Fibroblast of lung (primary cell): ENCODE measurements at places on chromosomes 1 and 21. TPM values are rescaled to one million over a fixed set of nuclear protein-coding genes. Genes with fewer than 3 reads are reported as not detected.

The UBXN11 gene
- 6.5 and 7.1 TPM in 2 replicates for polyA plus RNA-seq

The IVL gene
- 0.10 and 0.34 TPM in 2 replicates for polyA plus RNA-seq

The COL8A2 gene
- polyA plus RNA-seq = 2.9 and 5.2 TPM in 2 replicates

The CD164L2 gene
- not detected in 2 replicates for polyA plus RNA-seq

The WNT4 gene
- not detected in 2 replicates for polyA plus RNA-seq

The TPTE gene
- not detected in 2 replicates for polyA plus RNA-seq

DNA sequence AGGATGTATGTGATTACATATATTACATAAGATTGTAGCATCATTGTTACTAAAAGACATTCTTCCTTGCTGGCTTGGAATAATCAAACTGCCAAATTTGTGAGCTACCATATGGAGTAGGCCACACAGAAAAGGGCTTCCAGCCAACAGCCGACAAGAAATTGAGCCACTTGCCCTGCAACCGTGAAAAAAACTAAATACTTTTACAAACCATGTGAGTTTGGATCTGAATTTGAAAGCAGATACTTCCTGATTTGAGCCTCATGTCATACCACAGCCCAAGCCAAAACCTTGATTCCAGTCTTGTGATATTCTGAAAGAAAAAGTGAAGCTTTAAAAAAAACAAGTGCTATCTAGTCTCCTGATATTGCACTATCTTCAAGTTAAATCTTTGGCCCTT is 55.6 kb upstream of the PRMT6 start:
- H3K27me3 ChIP-seq = no peaks in the 10 kb centered on the region
- H3K27ac ChIP-seq = no peak overlapping the region
- no peaks in the 10 kb centered on the region for H3K36me3 ChIP-seq

DNA sequence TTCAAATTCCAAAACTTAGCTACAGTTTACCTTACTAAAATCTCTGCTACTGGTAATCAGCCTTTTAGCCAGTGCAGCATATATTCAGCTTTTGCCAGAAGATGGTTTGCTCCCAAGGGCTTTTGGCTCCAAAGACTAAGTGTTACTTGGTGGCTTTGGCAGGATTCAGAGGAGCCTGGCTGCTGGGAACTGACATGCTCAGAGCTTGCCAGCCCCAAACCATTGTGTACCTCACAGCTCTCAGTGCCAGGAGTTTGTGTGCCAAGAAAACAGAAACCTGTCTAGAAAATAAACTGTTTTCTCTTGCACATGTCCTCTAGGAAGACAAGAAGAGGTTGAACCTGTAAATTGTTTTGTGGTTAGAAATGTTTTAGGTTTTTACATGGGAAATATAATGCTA is 315.9 kb downstream of the ST6GALNAC3 start:
- no peaks in the 10 kb centered on the region for H3K4me1 ChIP-seq
- no peaks in the 10 kb centered on the region for H3K27me3 ChIP-seq
- H3K4me3 ChIP-seq = no peak overlapping the region

DNA sequence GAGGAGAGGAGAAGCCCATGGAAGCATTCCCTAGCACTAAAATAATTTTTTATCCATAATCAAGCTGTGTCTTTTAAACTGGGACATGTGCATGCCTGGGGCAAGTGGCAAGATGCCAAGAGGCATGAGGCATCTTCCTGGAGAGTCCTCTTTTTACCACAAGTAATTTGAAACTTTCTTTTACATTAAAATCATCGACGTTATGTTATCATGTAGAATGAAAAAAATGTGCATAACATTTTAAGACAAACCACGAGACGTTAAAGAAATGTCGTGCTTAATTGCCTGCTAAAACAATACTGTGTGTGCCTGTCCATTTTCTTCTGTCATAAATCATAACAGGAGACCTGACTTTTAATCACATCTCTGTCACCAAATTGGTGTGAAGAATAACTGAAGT is 1.5 kb downstream of the STYXL2 start:
- H3K27ac ChIP-seq = no peak overlapping the region
- peak; percentile 74 for DNase-seq
- no peaks in the 10 kb centered on the region for H3K4me1 ChIP-seq
- H3K4me3 ChIP-seq = no peak overlapping the region
- no peaks in the 10 kb centered on the region for H3K27me3 ChIP-seq
- no peaks in the 10 kb centered on the region for H3K36me3 ChIP-seq

GRCh38 chr1:30242722-30243457 is 480.5 kb downstream of the MATN1 start:
- H3K27me3 ChIP-seq = no peaks in the 10 kb centered on the region
- no peak overlapping the region for H3K27ac ChIP-seq
- H3K36me3 ChIP-seq = no peaks in the 10 kb centered on the region
- no peaks in the 10 kb centered on the region for H3K4me1 ChIP-seq
- no peak for DNase-seq

GRCh38 chr1:210151052-210151672 is 81.4 kb upstream of the SERTAD4 start:
- H3K4me3 ChIP-seq = no peak overlapping the region
- DNase-seq = no peak
- no peaks in the 10 kb centered on the region for H3K36me3 ChIP-seq
- no peak overlapping the region for H3K27ac ChIP-seq
- no peaks in the 10 kb centered on the region for H3K27me3 ChIP-seq

DNA sequence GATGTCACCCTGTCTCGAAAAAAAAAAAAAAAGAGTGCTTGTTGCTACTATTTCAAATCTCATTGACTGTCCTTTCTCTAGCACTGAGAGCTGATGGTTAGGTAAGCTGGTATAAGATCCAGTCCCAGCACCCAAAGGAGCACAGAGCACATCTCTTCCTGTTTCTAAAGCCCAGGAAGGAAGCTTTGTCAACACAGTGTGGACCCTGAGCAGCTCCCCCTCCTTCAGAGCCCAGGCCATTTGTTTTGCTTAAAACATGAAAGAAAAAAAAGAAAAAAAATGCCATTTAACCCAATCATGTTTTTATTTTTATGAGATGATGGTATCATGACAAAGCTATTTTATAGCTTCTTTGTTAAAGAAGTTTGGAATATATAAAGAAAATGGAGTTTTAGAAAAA is 184.1 kb upstream of the DUSP10 start:
- no peaks in the 10 kb centered on the region for H3K4me1 ChIP-seq
- no peaks in the 10 kb centered on the region for H3K27me3 ChIP-seq
- no peak for DNase-seq
- H3K4me3 ChIP-seq = no peak overlapping the region
- no peaks in the 10 kb centered on the region for H3K36me3 ChIP-seq
- H3K27ac ChIP-seq = no peak overlapping the region

GRCh38 chr1:24236789-24237371 is 49.8 kb upstream of the IFNLR1 start:
- peak; percentile 78 for DNase-seq
- peaks cover 2% of the 10 kb centered on the region for H3K27me3 ChIP-seq
- no peaks in the 10 kb centered on the region for H3K4me1 ChIP-seq
- H3K4me3 ChIP-seq = no peak overlapping the region

- no peak overlapping the region for H3K4me3 ChIP-seq
- H3K27ac ChIP-seq = no peak overlapping the region
- no peaks in the 10 kb centered on the region for H3K4me1 ChIP-seq
- H3K27me3 ChIP-seq = no peaks in the 10 kb centered on the region
- H3K36me3 ChIP-seq = peaks cover 6% of the 10 kb centered on the region
- no peak for DNase-seq
These were observed 6.9 kb downstream of the ZNF691 start for GRCh38 chr1:42853116-42853884.

DNA sequence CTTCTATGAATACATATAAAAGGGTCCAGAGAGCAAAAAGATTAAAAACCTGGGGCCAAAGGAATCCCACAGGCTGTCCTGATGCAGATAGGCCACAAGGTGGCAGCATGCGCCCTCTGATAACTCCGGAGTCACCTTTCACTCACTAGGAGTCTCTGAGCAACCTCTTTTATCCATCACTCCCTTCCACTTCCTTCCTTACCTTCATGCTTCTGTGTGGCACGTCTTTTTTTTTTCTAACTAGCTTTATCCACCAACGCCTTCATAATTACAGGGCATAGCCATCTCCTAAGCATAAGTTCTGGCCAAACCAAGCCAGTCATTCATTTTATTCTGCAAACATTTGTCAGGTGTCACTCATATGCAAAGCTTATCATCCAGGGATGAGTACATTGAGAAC is 3.9 kb upstream of the PGLYRP4 start:
- no peak overlapping the region for H3K27ac ChIP-seq
- H3K4me3 ChIP-seq = no peak overlapping the region
- H3K36me3 ChIP-seq = no peaks in the 10 kb centered on the region
- no peaks in the 10 kb centered on the region for H3K4me1 ChIP-seq
- DNase-seq = peak; percentile 73

DNA sequence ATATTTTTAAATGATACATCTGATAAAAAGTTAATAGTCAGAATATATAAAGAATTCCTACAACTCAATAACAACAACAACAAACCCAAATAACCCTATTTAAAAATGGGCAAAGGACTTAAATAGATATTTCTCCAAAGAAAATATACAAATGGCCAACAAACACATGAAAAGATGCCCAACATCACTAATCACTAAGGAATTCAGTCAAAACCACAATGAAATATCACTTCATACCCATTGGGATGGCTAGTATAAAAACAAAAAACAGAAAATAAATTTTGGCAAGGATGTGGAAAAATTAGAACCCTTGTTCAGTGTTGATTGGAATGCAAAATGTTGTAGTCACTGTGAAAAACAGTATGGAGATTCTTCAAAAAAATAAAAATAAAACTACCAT is 184.8 kb upstream of the RAB4A start:
- H3K4me3 ChIP-seq = no peak overlapping the region
- no peaks in the 10 kb centered on the region for H3K36me3 ChIP-seq
- DNase-seq = no peak
- no peaks in the 10 kb centered on the region for H3K27me3 ChIP-seq

GRCh38 chr1:28045777-28046176 is 42.6 kb downstream of the EYA3 start:
- H3K36me3 ChIP-seq = no peaks in the 10 kb centered on the region
- no peaks in the 10 kb centered on the region for H3K4me1 ChIP-seq
- no peak overlapping the region for H3K27ac ChIP-seq
- no peaks in the 10 kb centered on the region for H3K27me3 ChIP-seq
- no peak overlapping the region for H3K4me3 ChIP-seq
- DNase-seq = no peak

DNA sequence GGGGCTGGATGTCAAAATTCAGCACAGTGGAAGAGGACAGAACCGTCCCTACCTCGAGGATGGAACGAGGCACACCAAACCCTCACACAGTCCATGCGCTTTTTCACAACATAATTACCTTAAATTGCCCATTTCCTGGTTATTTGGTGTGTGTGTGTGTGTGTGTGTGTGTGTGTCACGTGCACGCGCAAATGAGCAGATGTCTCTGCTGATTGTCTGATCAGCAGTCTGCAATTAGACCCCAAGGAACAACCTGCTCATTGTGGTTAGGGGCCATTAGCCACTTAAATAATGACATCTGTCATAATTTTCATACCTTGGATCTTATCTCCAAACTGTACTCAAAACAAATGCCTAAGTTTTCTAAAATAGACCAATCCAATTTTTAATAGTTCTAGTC is 23.2 kb downstream of the AVPR1B start:
- peaks cover 16% of the 10 kb centered on the region for H3K27me3 ChIP-seq
- no peak overlapping the region for H3K4me3 ChIP-seq
- H3K4me1 ChIP-seq = no peaks in the 10 kb centered on the region
- no peak for DNase-seq
- no peak overlapping the region for H3K27ac ChIP-seq

DNA sequence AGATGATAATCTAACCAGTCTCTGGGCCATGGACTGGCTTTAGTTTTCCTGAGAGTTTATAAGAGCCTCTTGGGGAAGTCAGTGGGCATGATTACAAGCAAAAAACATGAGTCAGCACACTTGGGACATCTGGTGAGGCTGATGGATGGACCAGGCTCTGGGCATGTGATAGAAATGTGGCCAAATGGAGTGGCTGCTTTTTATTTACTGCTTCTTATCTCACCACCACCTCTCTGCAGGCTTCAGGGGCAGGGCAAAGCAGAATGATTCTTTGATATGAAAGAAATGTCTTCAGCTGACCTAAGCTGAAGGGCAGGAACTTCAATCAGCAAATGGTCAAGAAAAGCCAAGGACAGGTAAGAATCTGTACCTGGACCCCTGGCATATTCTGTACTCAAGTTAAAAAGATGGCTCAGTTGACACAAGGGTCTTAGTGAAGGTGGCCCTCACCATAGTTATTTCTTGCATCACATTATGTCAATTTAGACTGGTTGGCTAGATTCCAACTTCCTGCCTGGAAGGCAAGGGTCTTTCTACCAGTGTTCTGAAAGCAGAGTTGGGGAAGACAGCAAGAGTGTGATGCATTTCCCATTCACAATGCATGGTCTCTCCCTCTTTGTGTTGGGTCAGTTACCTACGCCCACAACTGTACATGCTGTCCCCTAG is 162.8 kb downstream of the FASLG start:
- H3K36me3 ChIP-seq = no peaks in the 10 kb centered on the region
- H3K4me1 ChIP-seq = peaks cover 18% of the 10 kb centered on the region
- H3K27ac ChIP-seq = no peak overlapping the region
- DNase-seq = peak; percentile 82
- H3K4me3 ChIP-seq = no peak overlapping the region

DNA sequence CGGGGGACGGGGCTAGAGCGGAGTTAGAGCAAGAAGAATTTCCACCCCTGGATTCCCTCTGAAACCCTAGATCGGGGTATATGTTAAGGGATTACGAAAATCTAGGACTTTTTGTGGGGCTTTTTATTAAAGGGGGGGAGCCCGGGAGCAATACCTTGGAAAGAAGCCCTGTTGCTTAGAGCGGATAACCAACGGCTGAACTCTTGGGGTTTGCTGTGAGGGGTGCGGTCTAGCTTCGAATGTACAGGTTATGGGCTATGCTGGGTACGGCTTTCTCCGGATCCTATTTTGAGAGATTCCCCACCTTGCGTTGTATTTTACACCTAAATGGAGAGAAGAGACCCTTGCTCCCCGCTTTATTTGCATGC is 626 bp downstream of the DYRK3 start:
- H3K4me3 ChIP-seq = peak overlapping the region; percentile 82
- no peaks in the 10 kb centered on the region for H3K27me3 ChIP-seq
- H3K36me3 ChIP-seq = no peaks in the 10 kb centered on the region
- H3K27ac ChIP-seq = peak overlapping the region; percentile 89
- no peak for DNase-seq

DNA sequence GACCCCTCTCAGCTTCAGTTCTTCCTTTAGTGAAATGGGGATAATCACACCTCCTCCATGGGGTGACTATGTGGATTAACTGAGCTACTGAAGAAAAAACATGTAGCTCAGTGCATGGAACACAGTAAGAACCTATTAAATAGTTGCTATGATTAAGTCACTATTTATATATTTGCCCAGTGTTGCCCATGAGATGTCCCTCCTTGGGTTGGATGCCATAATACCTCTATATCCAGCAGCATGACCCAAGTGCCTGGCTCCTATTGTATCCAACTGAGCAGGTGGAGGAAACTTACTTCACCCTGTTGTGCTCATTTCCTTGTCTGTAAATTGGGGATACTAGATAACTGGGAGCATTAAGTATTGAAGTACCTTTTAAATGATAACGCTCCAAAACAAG is 47.1 kb upstream of the CYP2J2 start:
- H3K36me3 ChIP-seq = no peaks in the 10 kb centered on the region
- peaks cover 2% of the 10 kb centered on the region for H3K27me3 ChIP-seq
- H3K4me1 ChIP-seq = no peaks in the 10 kb centered on the region
- H3K27ac ChIP-seq = no peak overlapping the region
